ENCODE measurements at places on chromosomes 7 and 10. TPM values are rescaled to one million over a fixed set of nuclear protein-coding genes. Genes with fewer than 3 reads are reported as not detected.

- DNase-seq = no peak
These were observed 38.8 kb upstream of the GRB10 start for GRCh38 chr7:50821457-50822008.

DNA sequence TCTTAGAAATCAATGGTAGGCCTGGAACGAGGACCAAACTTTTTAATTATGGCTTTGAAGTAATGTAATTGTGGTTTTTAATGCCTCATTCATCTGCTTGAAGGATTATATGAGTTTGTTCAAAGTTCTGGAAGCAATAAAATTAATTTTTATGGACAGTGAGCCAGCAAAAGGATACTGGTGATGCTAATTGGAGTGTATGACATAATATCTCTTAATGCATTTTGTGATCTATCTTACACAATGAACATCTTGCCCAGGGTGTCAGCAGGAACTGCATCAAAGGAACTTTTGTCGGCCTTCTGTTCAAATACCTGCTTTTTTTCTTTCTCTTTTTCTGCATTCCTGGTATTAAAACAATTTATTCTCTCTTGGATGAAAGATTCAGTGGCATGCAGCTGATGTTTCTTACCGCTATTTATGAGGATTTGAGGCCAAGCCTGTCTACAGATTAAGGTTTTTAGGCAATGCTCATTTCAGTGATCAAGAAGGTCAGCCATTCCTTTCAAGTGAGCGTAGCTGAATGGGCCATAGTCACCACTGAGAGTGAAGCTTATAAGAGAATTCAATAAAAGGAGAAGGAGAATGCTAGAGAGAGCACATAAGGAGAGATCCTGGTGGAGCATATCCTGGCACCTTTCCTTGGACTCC is 974.8 kb downstream of the SORCS3 start:
- no peak for DNase-seq

DNA sequence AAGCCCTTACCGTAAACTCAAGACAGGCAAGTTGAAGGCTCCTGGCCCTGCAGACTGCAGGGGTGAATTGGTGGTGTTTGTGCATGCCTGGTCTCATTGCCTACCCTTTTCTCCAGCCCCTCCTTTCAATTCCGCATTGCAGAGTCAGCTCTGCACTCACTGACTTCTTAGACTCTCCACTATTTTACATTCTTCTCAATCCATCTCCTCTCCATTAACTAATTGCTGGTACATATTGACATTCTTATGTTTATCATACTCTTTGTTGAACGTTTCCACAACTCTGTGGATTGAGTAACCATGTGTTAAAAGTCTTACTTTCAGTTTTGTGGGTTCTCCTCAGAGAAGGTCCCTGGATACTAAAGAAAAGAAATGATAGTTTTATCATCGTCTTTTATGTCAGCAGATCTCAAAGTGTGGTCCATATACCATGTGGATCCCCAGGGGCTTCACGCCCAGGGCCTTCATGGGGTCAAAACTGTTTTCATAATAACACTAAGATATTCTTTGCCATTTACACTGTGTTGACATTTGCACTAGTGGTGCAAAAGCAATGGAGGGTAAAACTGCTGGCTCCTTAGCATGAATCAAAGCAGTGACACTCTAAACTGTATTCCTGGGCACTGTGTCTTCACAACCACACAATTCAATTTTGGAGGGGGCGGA is 135.4 kb upstream of the FZD1 start:
- no peak for DNase-seq

GRCh38 chr7:249989-250388 is 40.0 kb upstream of the FOXL3 start:
- no peak for DNase-seq

GRCh38 chr7:67387851-67388250 is 391.2 kb downstream of the TYW1 start:
- DNase-seq = no peak

DNA sequence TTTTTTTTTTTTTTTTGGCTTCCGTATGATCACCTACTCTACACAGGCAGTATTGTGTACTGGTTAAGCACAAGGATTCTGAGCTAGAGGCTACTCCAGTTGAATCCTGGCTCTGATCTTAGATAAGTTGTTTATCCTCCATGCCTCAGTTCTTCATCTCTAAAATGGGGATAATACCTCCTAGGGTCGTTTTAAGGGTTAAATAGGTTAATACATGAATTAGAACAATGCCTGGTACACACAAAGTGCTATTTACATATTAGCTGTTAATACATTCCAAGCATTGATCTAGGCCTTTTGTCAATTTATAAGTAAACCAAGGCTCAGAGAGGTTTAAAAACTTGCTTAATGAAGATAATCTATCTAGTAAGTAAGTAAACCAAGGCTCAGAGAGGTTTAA is 59.0 kb downstream of the ST7 start:
- no peak for DNase-seq

Gene ELAPOR2
- 90.8 TPM for total RNA-seq
